ENCODE measurements at places on chromosomes 1 and 21.
A peak's percentile ranks its signal among the peaks of the same experiment; 100 is the strongest.

GRCh38 chr1:220432408-220432807 is 95.5 kb upstream of the MARK1 start:
- DNase-seq, result no peak

DNA sequence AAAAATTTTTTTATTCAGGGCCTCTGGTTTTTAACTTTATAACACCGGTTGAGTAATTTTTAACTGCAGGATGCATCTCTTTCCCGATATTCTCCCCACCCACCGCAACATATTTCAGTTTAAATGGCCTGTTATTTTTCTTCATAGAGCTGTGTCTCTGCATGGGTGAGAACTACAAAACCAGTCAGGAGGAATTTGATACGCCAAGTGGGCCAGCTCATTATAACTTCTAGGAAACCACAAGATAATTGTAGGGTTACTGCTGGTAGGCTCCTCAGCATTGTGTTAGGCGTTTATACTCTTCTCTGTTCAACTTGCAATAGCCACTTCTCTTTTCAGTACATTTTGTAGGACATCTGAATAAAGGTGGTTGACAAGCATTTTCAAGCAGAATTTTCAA is 169.7 kb downstream of the PBX1 start:
- no peak for DNase-seq

DNA sequence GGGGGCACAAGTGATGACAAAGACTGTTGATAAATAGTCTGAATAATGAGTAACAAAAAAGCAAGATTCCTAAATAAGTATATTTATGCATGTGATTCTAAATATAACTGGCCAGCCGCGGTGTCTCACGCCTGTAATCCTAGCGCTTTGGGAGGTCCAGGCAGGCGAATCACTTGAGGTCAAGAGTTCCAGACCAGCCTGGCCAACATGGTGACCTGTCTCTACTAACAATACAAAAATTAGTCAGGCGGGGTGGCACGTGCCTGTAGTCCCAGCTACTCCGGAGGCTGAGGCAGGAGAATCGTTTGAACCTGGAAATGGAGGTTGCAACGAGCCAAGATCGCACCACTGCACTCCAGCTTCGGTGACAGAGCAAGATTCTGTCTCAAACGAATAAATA is 161.5 kb downstream of the TOMM20 start:
- DNase-seq, result no peak

DNA sequence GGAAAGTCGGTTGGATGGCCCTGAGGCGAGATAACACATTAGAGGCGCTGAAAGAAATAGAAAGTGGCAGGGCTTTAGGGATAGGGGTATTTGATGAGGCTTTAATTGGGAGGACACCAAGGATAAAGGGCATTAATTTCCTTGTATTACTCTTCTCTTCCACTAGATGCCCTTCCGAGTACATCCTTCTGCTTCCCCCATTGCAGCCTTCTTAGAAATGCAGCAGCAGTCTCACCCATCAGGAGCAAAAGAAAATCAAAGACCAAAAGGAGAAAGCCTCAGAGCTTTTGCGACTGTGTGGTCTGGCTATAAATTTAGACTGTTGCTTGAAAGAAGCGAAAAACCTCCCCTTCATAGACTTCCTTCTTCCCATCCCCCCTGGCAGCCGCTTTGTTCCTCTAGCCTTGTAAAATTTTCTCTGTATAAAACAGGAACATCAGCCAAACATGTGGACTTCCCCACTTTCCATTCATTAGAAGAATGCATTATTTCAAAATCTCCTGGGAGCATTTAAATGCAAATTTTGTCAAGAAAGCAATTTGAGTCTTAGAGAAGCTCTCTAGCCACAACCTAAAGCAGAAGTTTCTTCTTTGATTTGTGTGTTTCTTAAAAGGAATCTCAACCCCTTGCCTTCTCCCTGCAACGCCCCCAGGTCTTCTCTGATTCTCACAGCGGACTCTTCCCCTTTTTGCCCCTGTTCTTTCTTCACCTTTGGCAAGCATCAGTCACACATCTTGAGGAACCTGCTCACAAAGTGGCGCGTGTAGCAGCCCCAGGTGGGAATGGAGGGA is 76.6 kb downstream of the NDUFS5 start:
- no peak for DNase-seq

DNA sequence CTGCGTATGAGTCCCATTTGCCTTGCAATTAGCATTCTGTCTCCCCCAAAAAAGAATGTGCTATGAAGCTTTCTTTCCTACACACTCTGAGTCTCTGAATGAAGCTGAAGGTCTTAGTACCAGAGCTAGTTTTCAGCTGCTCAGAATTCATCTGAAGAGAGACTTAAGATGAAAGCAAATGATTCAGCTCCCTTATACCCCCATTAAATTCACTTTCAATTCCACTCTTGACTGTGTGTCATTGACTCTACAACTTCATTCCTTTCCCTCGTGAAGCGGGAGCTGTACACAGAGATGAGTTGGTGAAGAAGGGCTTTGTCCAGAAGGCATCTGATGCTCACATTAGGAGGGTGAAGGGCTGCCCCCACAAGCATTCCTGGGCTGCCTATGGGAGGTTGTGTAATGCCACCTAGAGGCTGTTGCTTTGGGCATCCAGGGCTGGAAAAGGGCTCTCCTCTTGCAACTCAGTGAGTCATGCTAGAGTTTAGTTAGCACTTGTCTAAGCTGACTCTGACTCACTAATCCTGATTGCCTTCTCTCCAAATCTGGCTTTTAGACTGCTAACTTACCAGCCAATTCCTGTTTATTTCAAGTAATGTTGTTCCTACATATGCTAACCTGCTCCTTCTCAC is 1.8 kb downstream of the SPRR1B start:
- DNase-seq, result no peak

GRCh38 chr1:230548997-230549396 is 93.3 kb upstream of the COG2 start:
- DNase-seq, result no peak

- peak; percentile 60 for DNase-seq
Measured at GRCh38 chr1:24555591-24556413, at the start of gene NCMAP. TSS of gene NCMAP (plus strand) at chr1:24556087. CDS start at chr1:24595431, 39,344 bp downstream.

DNA sequence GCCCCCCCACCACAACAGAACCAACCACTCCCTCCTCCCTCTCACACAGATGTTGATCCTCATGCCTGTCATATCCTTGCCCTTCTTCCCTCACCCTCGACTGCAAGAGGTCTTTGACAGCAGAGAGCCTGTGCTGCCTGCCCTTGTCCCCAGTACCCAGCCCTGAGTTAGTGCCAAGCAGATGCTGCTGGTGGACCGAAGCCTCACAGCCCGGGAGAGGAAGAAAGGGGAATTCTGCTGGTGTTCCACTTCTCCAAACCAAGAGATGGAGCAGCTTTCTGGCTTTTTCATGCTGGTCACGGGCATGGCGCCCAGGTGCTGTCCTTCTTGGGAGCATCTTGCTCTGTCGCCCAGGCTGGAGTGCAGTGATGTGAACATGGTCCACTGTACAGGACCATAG is 69.1 kb downstream of the SLC66A1 start:
- DNase-seq, result no peak

GRCh38 chr1:30526652-30527345 is 196.6 kb downstream of the MATN1 start:
- DNase-seq, result no peak

- no peak for DNase-seq
Measured at GRCh38 chr21:44255511-44255981, 6.2 kb downstream of the DNMT3L start.

GRCh38 chr1:152190589-152190988 is 31.6 kb upstream of the RPTN start:
- DNase-seq, result no peak

DNA sequence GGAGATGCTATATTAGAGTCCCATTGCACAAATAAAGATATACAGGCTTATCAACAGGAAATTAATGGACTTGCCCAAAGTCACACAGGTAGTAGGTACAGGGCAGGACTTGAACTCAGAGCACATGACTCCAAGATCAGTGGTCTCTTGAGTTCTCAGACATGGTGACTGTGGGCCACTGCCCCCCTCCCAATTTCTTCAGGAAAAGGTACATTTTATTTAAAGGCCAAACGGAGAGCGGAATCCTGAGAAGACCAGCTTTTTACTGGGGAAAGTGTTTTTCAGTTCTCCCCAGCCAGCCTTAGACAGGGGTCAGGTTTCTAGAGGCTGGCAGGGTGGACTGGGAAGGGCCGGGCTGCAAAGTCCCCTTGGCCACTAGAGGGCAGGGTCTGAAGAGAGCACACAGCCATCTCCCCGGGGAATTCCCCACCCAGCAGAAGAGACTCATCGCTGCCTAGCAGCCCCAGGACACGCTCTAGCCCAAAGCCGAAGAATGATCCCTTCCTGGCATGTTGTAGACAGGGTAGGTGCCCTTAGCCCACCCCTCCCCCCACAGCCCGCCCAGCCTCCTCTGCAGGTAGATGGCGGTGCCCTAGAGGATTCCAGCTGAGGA is 29.7 kb downstream of the ACP6 start:
- peak; percentile 21 for DNase-seq

GRCh38 chr1:5991381-5992025 is 722 bp downstream of the NPHP4 start:
- DNase-seq, result no peak

GRCh38 chr1:91568261-91568660 is 67.6 kb downstream of the CDC7 start:
- no peak for DNase-seq

- no peak for DNase-seq
Measured at GRCh38 chr1:232138044-232138443, 491.9 kb downstream of the SIPA1L2 start.
